LNCaP clone FGC (cell line): ENCODE measurements at places on chromosomes 4 and X.

- no peak for DNase-seq
Observed at GRCh38 chrX:2387614-2388239, 113.0 kb downstream of the DHRSX start.

- no peak for DNase-seq
Observed at GRCh38 chrX:150577174-150577573, 8.8 kb downstream of the MTM1 start.

- DNase-seq: no peak
Observed at GRCh38 chr4:152255437-152255836, 280.5 kb downstream of the FBXW7 start.

DNA sequence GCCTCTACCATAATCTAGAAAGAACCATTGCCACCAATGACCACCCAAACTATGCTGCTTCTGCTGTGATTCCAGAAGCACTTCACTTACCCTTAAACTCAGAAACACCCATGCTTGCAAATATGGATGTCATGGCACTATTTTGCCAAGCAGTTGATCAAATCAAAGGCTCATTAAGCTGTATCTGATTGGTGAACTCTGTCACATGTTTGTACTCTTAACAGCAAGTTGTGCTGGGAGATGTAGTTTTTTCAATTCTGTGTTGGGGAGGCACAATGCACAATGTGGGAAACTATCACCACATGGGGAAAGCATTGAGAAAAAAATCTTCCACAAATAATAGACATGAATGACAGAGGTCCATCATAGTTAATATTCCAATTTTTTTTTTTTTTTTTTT, 19.2 kb upstream of the SPCS3 start:
- no peak for DNase-seq

DNA sequence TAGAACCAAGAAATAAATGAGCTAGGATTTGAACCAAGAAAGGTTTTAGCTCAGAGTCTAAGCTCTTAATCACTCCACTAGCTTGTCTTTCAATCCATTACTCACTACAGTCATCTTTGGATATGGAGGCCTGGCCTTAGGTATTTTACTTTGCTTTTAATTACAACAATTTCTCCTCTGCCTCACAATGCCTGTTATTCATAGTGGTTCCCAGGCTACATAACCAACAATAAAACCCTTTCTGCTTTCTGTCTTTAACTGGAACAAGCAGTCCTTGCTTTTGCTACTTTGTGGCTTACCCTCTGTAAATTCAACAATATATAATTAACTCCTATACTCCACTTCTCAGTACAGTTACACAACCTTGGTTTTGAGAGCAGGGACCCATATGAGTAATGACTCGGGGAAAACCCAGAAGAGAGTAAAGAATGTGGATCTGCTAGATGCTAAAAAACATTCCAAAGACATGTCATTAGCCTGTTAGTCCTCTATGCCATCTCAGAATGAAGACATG, 94.7 kb upstream of the NAP1L5 start:
- DNase-seq: no peak

DNA sequence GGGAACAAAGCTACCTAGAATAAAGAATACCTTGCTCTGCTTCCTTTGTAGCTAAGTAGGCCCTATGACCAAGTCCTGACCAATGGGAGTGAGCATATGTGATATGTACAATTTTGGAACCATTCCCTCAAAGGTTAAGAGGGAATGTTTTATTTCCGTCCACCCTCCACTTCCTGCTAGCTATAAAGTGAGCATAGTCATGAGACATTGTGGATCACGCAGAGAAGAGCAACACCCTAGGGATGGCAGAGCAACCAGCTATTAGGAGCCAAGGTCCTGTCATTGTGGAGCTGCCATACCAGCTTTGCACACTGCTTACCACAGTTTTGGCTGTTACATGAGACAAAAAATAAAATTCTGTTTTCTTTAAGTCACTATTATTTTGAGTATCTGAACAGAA, 45.8 kb upstream of the RNF128 start:
- no peak for DNase-seq

GRCh38 chrX:12308420-12308819, 170.1 kb downstream of the FRMPD4 start:
- no peak for DNase-seq

DNA sequence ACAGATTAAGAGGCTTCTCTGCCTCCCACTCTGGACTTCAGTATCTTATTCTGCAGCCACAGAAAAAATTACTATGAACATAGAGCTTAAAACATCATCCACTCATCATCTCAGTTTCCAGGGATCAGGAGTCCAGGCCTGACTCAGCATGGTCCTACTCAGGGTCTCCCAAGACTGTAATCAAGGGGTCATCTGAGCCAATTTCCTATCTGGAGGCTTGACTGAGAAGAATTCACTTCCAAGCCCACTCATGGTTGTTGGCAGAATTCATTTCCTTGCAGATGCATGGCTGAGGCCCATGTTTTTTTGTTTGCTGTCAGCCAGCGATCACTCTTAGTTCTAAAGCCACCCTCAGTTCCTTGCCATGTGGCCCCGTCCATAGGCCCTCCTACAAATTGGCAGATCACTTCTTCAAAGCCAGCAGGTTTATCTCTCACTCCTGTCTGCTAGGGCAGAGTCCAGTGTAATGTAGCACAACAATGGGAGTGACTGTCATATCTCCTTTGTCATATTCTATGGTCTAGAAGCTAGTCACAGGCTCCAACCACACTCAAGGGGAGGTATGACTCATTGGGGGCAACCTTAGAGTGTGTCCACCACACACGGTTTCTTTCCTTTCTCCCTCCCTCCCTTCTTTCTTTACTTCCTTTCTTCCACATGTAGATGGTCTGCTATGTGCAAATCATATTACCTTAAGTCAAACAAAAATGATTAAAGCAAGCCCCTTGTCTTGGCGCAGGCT, 251.6 kb downstream of the QDPR start:
- no peak for DNase-seq
